ENCODE measurements at places on chromosomes 13 and 19.

- no peak for DNase-seq
Observed at GRCh38 chr13:81929988-81930387, 1589.1 kb upstream of the SPRY2 start.

DNA sequence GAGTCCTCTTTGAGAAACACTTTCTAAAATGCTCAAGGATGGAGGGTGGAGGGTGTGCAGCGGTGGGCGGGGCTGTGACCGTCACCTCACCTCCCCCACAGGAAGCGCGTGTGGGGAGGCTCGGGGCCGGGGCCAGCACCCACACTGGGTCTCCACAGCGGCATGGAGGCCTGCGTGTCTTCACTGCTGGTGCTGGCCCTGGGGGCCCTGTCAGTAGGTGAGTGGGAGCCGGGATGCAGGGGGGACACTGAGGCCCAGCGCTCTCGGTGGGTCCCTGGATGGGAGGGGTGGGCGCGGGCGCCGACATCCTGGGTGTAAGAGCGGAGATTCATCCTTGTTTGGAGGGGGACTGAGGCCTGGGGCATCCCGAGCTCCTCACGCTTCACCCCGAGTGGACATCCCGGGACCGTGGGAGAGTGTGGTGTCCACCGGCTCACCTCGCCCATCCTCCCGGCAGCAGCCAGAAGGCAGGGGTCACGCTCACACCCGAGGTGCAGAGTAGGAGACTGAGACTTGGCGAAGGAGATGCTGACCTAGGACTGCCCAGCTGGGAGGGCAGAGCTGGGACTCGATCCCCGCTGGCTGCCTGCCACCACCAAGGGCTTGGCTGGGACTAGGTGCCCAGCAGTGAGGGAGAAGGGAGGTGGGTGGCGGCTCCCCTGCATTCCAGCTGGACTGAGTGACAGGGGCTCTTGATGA, at the start of gene GZMM:
GZMM (plus strand) TSS at position 144 of the 699 bp plus-strand sequence; CDS start at position 163, 19 bp downstream.
- peak; percentile 85 for DNase-seq

- no peak for DNase-seq
Observed at GRCh38 chr13:51823863-51824262, 19.9 kb upstream of the DHRS12 start.

DNA sequence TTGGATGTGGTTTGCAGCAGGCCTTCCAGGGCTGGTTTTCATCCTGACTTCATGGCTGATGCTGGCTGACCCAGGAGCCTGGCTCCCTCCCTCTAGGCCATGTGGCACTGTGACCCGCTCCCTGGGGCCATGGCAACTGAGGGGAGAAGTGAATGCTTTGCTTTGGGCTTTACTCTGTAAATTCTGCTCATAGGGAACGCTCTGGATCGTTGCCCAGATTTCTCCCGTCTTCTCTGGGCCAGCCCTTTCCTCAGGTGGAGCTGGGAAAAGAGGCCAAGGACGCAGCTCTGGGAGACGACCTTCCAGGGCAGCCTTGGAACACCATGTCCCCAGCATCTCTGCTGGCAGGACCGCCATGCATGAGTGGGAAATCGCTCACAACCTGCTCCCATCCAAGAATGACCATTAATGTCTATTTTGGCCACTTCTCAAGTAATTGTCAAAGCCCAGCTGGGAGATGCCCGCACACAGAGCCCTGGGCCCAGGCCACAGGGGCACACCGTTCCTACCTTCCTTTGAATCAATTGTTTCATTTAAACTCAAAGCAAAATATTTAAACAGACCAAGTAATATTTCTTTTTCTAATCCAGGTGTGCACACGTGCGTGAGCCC, 321.8 kb downstream of the TEX29 start:
- no peak for DNase-seq

- no peak for DNase-seq
Observed at GRCh38 chr19:44580366-44580895, 32.9 kb upstream of the IGSF23 start.

DNA sequence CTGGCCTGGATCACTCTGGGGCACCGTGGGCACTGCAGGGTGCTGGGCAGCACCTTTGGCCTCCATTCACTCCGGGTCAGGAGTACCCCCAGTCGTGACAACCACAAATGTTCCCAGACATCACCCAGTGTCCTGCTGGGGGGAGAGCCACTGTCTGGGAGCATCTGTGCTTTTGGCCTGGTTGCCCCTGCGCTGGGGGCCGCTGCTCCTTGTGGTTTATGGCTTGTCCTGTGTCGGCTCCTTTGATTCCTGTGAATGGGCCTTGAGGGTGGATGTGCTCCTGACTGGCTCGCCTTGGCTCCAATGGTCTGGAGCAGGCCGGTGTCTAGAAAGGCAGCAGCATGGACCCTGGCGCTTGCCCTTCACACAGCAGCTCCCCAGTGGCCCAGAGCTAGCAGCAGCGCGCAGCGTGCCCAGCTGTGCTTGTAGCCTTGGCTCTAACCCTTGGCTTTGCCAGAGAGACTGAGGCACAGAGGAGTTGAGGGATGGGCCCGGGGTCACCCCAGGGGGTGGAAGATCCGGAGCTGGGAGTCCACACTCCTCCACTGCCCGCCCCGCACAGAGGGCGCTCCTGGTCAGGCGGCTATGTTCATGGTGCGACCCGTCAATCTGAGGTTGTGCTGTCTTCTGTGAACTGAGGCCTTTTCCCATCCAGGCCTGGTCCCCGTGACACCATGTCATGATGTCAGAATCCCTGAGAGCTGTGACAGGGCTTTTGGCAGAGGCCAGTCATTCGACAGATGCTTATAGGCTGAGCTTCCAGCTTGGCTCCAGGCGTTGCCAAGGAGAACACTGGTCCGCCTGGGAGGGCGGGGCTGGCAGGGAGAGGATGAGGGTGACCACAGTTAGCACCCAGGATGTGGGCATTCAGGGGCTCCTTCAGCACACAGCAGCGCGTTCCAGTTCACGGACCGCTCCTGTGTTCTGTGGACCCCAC, 4.1 kb downstream of the DAZAP1 start:
- DNase-seq: peak; percentile 19

DNA sequence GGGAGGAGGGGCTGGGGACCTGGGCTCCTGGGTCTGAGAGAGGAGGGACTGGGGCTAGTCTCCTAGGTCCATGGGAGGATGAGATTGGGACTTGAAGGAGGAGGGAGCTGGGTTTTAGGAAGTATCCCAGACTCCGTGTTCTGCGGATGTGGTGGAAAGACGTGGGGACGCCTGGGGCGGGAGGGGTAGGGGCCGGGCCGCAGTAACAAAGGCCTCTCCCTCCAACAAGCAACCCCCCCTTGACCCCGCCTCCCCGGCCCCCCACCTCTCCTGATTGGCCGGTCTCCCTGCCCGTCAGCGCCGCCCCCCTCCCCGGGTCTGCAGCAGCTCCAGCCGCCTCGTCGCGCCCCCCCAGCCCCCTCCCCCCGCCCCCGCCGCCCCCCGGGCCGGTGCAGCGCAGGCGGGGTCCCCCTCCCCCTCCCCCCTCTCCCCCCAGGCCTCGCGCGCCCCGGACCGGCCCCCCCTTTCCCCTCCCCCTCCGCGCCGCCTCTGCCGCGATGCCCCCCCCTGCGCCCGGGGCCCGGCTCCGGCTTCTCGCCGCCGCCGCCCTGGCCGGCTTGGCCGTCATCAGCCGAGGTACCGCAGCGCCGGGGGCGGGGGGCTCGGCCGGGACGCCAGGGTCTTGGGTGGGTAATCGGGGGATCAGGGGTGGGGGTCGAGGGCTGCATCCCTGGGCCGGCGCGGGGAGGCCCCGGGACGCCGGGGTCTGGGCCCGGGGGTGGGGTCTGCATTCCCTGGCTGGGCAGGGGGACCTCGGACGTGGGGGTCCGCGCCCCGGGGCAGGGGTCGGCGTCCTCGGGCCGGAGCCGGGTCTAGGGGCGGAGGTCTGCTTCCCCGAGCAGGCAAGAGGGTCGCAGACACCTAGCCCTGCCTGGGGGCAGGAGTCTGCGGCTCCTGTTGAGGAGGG, at the start of gene IGLON5:
IGLON5 (plus strand) TSS at position 294 of the 907 bp plus-strand sequence; CDS start at position 498, 204 bp downstream.
- no peak for DNase-seq

DNA sequence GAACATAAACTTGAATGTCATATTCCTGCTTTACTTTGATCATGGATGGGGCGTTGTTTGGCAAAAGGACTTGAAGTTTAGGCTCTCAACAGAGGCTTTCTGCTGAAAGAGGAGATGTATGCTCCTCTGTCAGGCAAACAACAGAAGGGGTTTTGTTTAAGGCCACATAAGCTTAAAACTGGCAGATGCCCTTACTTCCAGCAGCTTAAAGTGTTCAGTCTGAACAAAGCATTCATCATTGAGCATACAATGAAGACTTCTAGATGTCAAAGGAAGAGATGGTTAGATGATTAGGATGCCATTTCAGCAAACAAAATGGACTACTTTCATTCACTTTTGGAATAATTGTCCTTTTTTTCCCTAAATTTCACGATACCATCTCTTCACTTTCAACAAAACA, 484.5 kb downstream of the SLITRK6 start:
- DNase-seq: no peak

DNA sequence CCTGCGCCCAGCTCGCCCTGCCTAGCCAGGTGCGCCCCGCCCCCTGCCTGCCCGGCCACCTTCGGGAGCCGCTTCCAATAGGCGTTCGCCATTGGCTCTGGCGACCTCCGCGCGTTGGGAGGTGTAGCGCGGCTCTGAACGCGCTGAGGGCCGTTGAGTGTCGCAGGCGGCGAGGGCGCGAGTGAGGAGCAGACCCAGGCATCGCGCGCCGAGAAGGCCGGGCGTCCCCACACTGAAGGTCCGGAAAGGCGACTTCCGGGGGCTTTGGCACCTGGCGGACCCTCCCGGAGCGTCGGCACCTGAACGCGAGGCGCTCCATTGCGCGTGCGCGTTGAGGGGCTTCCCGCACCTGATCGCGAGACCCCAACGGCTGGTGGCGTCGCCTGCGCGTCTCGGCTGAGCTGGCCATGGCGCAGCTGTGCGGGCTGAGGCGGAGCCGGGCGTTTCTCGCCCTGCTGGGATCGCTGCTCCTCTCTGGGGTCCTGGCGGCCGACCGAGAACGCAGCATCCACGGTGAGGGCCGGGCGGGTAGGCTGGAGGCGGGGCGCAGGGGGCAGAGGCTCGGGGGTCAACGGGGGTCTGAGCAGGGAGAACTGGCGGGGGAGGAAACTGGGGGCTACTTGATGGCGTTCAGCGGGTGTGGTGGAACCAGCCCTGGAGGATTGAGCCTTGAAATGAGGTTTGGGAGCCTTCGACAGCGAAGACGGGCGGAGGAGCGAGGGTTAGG, at the start of gene SPINT2:
SPINT2 (plus strand) TSS at position 88 of the 727 bp plus-strand sequence; CDS start at position 408, 320 bp downstream.
- DNase-seq: peak; percentile 58

GRCh38 chr19:35890113-35890650, 10.2 kb downstream of the NFKBID start:
- DNase-seq: no peak

- no peak for DNase-seq
Observed at GRCh38 chr13:114105521-114106225, 26.8 kb downstream of the RASA3 start.

DNA sequence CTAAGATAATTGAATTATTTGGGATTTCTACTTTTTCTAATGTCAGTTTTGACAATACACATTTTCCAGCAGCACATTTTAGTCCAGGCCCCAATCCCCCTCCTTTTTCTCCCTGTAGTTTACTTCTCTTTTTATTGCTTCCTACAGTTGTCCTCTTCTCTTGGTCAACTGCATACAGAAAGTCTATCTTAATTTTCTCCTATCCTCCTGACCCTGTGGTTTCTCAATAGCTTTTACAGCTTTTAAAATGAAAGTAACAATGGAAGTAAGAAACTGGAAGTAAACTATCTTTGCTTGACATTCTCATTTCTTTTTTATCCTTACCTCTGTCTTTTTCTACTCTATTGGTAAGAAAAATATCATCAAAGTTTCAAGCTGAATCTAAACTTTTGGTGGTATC, 106.5 kb upstream of the OXGR1 start:
- DNase-seq: no peak

DNA sequence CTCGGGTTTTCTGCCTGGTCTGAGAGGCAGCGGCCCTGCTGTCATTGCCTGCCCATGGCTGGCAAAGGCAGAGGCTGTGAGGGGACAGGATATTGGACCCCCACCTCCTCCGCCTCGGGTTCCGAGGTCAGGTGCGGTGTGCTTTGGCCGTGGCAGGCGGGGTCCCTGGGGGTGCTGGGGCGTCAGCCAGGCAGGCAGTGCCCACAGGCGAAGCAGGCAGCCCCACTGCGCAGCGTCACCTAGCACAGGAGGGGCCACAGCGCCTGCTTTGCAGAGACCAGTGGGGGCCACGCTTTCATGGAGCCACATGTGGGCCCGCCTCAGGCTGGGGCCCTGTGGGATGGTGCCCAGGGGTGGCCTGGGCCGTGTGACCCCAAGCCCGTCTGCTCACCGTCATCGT, 96.0 kb downstream of the KDM4B start:
- DNase-seq: no peak

- no peak for DNase-seq
Observed at GRCh38 chr13:74005320-74006157, 128.7 kb downstream of the KLF12 start.

- DNase-seq: no peak
Observed at GRCh38 chr19:46076031-46076880, 35.5 kb upstream of the IGFL4 start.

- no peak for DNase-seq
Observed at GRCh38 chr19:30317403-30317802, 54.8 kb upstream of the ZNF536 start.

GRCh38 chr13:46101484-46102254, 3.2 kb downstream of the CPB2 start:
- no peak for DNase-seq

- DNase-seq: no peak
Observed at GRCh38 chr19:41218615-41219507, at the start of gene AXL. Gene AXL (plus strand): TSS chr19:41219223. CDS start chr19:41219393, 170 bp downstream.

GRCh38 chr13:86403181-86403580, 604.0 kb upstream of the SLITRK6 start:
- DNase-seq: no peak

DNA sequence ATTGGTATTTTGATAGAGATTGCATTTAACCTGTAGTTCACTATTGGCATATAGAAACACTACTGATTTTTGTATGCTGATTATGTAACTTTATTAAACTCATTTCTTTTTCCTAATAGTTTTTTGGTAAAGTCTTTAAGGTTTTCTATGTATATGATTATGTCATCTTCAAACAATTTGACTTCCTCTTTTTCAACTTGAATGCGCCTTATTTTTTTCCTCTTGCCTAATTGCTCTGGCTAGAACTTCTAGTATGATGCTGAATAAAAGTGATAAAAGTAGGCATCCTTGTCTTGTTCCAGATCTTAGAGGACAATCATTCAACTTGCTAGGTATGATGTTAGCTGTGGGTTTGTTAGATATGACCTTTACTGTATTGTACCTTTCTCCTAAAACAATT, 1034.9 kb downstream of the PCDH9 start:
- DNase-seq: no peak

DNA sequence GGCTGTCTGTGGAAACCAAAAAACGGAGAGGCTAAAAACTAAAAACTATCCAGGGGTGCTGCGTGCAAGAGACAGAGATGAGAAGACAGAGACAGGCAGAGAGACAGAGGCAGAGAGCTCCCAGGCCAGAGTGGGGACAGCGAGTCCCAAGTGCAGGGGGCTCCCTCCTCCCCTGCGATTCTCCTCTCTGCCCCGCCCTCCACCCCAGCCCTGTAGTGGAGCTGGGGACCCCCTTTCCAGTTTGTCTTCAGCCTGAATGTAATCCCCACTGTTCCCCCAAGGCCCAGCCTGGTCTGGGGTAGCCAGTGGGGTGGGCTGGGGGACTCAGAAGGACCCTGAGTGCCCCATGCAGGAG, 2.0 kb downstream of the NFIC start:
- no peak for DNase-seq

Measured in CD4-positive, alpha-beta T cell treated with Interleukin-17A for 4 hours (primary cell).